NCI-H510A (cell line): ENCODE measurements at places on chromosomes 16 and 17.

- DNase-seq, result peak; percentile 12
These were observed 806 bp downstream of the MRM1 start for GRCh38 chr17:36602030-36602748.

DNA sequence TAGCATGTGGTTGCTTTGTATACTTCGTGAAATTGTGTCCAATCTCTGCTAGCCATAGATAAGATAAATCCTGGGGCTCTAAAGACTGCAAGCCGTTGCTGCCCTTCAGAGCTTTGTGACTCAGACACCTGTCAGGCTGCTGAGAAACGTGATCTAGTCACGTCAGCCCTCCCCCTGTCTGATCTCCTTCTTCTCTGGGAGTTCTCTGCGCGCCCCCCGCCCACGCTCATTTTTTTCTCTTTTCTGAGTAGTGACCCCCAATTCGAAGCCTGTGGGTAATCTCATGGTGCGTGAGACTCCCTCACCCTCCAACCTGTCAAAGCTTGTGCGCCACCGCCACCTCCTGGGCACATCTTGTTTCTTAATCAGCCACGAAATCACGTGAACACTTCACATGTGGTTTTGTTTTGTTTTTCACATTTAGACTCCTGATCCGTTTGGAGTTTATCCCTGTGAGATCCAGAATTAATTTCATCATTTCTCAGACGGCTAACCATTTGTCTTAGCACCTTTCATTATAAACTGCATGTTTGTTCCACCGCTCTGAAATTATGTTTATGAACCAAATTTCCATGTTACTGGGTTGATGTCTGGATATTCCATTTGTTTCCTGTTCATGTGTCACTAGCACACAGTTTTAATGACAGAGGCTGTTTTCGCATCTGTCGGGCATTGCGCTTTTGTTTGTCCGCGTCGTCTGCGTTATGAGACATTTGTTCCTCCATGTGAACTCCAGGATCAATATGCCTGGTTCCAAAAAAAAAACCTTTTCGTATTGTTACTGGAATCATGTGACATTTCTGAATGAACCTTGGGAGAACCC lies 977 bp upstream of the ZNF778 start:
- DNase-seq, result peak; percentile 24

GRCh38 chr17:53472586-53472985 lies 350.1 kb upstream of the KIF2B start:
- DNase-seq, result no peak

DNA sequence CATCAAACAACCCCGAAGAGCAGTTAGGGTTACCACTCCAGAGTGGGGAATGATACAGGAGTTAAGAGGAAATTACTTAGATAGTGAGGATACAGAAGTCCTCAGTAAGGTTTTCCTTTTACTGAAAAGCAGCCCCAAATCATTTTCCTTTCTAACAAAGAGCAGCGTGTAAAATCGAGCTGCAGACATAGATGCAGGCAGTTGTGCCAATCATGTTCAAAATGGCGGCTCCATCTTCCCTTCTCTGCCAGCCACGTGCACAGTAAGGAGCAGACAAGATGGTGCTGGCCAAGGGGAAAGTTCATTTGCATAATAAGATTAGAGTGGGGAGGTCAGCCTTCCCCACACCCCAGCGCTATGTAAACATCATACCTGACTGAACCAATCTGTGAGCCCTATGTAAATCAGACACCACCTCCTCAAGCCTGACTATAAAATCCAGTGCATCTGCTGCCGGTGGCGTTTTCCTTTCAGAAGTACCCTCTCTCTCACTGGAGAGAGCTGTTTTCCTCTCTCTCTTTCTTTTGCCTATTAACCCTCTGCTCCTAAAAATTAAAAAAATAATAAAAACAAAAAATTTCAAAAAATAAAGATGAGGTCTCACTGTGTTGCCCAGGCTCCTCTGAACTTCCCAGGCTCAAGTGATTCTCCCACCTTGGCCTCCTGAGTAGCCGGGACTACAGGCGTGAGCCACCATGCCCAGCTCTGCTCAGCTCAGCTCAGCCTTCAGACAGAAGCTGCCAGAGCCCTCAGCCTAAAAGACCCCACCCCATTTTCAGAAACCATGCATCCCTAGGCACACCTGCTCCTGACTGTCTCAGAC lies 2.6 kb upstream of the SRL start:
- DNase-seq, result peak; percentile 80

DNA sequence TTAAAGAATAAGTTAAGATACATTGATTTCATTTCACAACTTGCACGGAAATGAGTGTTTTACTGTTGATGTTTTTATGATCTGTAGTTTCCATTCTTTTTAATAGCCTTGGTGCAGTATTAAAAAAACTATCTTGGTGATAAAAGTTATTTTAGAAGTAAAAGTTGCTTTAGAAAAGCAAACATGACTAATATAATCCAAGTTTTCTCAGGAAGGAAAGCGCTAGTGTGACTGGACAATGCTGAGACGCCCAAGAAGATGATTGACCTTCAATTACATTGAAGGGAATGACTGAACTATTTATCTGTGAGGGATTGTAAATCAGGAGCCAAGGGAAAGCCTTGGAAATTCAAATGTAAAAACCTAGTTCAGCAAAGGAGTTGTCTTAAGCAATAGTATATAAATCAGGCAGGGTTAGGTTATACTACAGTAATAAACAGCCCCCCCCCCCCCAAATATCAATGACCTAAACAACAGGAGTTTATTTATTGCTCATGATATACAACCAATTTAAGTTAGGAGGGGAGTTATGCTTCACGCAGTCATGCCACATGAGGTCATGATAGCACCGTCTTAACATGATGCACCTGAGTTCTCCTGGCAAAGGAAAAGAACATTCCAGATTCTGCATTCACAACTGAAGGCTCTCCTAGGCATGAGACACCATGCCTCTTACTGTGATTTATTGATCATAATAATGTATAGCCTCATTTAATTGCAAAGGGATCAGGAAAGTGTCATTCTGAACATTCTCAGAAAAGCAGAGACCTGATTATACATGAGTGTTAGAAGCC lies 443.8 kb downstream of the CDH13 start:
- DNase-seq, result no peak

GRCh38 chr16:14041164-14041563 lies 30.0 kb upstream of the MRTFB start:
- DNase-seq, result no peak
